ENCODE measurements at places on chromosomes 6 and 20.

GRCh38 chr6:108353853-108354252, 59.0 kb downstream of the AFG1L start:
- DNase-seq, result no peak

GRCh38 chr6:13655700-13656099, 40.6 kb downstream of the NOL7 start:
- DNase-seq, result no peak

DNA sequence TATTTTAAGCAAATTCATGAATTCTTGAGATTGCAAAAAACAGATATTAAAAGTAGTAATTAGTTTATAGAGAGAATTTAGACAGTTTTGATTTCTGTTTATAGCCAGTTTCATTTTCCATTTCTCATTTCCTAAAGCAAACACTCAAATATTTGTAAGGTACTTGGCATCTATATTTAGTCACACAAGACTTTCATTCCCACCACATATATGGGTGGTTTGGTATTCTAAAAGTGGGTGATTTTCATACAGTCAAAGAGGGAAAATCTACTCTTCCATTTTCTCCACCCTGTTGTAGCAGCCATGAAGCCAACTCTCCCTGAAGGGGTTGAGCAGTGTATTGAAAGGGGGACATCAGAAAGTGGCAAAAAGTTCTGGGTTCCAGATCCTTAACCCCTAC, 181.1 kb upstream of the SUPT3H start:
- DNase-seq, result no peak

- no peak for DNase-seq
Measured at GRCh38 chr6:7974938-7975763, 64.6 kb upstream of the TXNDC5 start.

DNA sequence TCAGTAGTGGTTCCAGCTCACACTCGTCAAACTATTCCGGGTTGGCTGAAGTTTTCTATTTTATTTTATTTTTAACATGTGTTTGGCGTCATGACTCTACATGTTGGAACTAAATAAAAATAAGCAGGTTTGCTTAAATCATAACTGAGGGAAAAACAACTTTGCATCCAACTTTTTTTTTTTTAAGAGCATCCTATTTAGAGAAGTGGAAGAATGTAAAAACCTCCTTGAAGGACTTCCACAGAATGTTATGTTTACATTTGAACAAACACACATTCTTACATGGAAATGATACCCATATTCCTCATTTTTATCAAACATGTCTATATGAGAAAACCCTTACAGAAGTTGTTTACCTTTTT, 659 bp downstream of the PRDM1 start:
- no peak for DNase-seq

- no peak for DNase-seq
Measured at GRCh38 chr6:13760307-13761304, 49.0 kb upstream of the RANBP9 start.

- no peak for DNase-seq
Measured at GRCh38 chr6:150654608-150655007, 54.9 kb downstream of the PLEKHG1 start.

GRCh38 chr6:147390909-147391536, 117.5 kb upstream of the SAMD5 start:
- DNase-seq, result no peak

DNA sequence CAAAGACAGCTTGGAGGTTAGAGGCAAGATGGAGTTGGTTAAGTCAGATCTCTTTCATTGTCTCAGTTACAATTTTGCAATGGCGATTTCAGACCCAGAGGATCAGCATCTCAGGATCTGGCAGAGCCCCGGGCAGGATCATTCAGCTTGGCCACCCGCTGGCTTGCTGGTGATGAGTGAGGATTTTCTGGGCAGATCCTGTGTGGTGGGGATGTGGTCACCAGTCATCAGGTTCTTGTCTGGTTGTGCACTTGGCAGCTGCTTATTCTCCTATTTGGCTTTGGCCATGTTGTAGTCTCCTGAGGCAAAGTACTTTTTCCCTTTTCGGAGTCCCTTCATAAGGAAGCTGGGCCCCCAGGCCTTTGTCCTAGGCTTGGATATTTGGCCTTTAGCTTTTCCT, 953.9 kb downstream of the KIF16B start:
- DNase-seq, result no peak

- no peak for DNase-seq
Measured at GRCh38 chr6:150310539-150310938, 58.3 kb upstream of the IYD start.

GRCh38 chr6:22457996-22458395, 111.4 kb upstream of the HDGFL1 start:
- no peak for DNase-seq

- no peak for DNase-seq
Measured at GRCh38 chr6:129364767-129365166, 345.2 kb downstream of the ARHGAP18 start.

DNA sequence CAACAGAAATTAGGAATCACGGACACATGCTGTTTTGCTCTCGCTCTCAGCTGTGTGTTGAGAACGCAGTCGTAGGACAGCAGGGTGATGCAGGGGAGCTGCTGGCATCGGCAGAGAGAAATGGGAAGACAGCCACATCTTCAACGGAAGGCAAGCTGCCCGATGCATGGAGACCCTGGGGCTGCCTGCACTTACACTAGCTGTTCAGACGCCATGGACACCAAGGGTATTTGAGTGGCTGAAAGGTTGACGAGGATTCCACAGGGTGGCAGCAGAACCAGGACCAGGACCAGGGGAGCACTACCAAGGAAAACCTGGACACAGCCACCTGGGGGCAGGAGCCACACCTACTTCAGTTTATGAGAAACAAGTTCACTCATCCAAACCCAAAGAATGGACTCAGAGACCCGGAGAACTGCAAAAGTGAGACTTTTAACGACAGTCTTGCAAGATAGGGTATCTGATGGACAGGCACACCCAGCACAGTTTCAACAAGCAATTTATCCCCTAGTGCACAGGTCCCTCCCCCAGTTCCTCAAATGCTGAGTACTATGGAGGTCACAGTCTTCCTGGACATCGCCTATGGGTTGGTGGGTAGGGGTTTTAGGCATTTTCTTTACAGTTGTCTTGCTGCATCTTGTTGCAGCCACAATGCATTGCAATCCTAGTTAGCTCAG, 56.3 kb upstream of the ENTPD6 start:
- no peak for DNase-seq

DNA sequence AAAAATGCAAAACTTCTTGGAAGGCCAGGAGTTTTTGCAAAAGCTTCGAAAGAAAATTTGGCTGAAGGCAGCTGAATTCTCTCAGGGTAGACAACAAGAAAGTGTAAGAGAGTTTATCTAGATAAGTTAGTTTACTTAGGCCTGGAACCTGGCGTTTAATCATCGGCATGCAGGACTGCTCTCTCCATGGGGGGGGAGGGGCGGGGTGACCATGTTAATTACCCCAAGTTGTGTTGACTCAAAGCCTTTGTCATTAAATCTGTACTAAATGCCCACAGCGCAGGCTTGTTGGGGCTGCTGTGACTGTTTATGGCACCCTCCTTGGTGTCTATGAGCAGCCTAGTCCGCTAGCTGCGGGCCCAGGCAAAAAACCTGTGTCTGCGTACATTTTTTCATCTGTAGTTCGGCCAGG, 20.1 kb upstream of the ZNF451 start:
- DNase-seq, result no peak

GRCh38 chr6:144283646-144284477, 1.3 kb upstream of the UTRN start:
- DNase-seq, result no peak

- DNase-seq, result no peak
Measured at GRCh38 chr6:14429396-14429795, 311.8 kb downstream of the CD83 start.

DNA sequence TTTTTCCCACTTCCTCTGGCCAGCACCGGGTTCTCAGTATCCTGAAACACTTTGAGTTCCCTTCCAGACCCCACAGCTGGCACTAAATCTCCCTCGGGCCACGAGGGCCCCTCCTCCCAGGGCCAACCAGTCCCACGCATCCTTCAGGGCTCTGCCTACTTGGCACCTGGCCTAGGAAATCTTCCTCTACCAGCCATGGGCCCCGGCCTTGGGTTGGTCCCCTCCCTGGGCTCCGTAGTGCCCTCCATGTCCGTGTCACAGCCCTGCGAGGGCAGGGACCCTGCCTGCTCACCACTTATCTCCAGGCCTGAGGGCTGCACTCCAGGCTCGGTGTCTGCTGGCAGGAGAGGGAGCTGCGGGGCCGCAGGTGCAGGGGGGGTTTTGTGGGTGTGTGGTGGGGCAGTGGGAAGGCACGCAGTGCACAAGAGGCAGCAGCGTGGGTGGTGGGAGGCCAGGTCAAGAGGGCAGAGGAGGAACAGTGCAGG, 48.8 kb upstream of the CDH22 start:
- peak; percentile 31 for DNase-seq

DNA sequence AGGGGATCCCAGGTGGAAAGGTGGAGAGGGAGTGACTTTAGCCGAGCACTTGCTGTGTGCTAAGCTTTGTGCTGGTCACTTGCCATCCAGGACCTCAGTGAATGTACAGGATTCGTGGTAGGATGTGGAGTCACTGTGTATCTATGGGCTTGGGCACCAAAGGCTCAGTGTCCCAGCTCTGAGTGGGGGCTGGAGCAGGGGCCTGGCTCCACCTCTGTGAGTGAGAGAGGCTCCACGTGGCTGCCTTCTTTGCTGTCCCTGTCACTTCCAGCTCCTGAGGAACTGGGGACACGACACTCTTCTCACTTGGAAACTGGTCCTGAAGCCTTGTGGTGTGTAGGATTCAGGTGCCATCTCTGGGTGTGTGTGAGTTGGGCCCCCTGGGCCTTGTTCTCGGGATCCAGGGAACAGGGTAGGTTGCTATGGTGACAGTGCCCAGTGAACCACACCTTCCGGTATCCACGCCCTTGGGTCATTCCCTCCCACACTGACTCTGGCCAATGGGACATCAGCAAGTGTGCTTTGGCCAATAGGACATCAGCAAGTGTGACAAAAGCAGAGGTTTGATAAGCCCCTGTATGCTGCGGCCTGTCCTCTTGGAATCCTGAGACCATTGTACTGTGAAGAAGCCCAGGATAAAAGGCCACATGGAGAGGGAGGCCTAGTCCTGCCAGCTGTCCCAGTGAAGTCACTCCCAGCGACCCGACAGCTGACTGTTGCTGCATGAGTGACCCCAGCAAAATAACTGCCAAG, 87.7 kb downstream of the CDH22 start:
- no peak for DNase-seq

GRCh38 chr6:39952167-39952566, 17.9 kb upstream of the MOCS1 start:
- no peak for DNase-seq

DNA sequence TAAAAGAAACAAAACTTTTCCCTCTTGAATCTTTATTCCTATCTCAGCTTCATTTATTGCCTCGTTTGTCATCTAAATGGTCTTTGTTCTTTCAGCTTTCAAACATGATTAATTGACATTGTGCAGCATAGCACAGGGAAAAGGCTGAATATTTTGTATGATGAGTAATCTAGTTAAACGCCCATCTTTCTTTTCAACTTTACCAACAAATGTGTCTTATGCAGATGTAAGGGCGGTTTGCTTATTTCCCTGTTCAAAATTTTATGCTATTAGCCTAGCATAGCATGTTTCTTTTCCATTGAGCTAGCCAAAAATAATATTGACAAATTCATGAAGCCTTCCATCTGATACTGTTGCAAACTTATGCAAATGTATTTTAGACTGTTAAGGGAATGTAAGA, 176.4 kb upstream of the AKAP12 start:
- DNase-seq, result no peak

- no peak for DNase-seq
Measured at GRCh38 chr6:37019065-37019450, 13.6 kb downstream of the FGD2 start.

DNA sequence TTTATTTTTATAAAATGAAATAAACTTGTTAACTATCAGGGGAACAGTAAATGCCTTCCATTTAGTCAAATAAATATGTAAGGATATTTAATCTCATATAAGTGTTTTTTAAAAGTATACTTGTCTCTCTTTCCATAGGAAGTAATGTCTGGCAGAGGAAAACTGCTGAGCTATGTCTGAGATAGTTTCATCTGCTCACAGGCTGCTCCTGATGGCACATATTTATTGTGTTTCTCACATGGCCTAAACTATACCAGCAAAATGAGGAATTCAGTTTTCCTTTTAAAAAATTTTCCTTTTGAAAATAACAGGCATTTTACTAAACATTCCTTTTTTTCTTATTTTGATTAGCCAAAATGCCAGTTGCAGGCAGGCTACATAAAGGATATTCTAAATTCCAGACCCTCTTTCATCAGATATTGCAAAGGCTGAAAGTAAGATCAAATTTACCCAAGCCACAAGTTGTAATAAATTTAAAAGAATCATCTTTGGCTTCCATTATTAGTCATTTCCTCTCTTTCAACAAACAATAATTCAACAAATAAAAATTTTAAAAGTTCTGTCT, 60.1 kb upstream of the RNF146 start:
- DNase-seq, result no peak

Data from stimulated activated naive CD8-positive, alpha-beta T cell treated with anti-CD3 and anti-CD28 coated beads, Interleukin-15, Interleukin-2, amounts not matched to agents 100 U/mL and 50 U/mL, for 24 hours (primary cell).